Aorta (tissue), 5 donors: ENCODE measurements at places on chromosomes 2 and 18. TPM values are rescaled to one million over a fixed set of nuclear protein-coding genes. Genes with fewer than 3 reads are reported as not detected.

The NAT8 gene
- total RNA-seq, result not detected

The SOWAHC gene
- total RNA-seq, result 12.0 TPM

The NAB1 gene
- 49.5 TPM for total RNA-seq

The CHRNA1 gene
- total RNA-seq, result not detected

The PARD6G gene
- 4.1 TPM for total RNA-seq

The POTEC gene
- not detected for total RNA-seq

The SLC4A3 gene
- total RNA-seq, result 5.4 TPM

The LYPD6B gene
- not detected for total RNA-seq

The FZD7 gene
- 24.3 TPM for total RNA-seq

The SCG2 gene
- total RNA-seq, result 6.0 TPM

DNA sequence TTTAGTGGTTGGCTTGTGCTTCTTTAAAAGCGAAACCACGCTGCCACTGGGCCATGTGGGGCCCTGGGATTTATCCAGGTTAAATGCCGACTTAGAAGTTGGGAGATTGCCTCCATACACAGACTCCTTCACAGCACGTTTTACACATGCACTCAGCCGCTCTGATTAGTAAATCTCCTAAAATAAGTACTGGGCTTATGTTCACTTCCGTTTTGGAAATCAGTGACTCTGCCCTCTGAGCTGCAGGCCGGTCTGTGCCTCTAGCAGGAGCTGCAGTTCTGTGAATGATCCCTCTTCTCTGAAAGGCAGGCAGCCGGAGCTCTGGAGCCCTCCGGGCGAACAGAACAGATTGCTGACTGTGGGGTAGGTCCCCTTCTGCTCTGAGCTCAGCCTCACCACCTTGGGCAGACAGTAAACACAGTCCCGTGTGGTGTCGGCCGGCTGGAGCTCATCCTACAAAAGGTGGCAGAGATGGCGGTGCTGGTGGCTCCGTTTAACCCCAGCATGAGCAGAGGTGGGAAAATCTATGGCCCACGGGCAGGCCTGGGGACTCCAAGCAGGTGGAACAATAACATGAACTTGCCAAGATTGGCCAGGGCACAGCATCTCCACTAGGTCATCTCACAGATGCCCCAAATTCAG is 9.8 kb upstream of the RAB17 start:
- H3K36me3 ChIP-seq, result no peaks in the 10 kb centered on the region
- peak overlapping the region; percentile 73 for H3K27ac ChIP-seq
- no peak overlapping the region for H3K4me3 ChIP-seq

DNA sequence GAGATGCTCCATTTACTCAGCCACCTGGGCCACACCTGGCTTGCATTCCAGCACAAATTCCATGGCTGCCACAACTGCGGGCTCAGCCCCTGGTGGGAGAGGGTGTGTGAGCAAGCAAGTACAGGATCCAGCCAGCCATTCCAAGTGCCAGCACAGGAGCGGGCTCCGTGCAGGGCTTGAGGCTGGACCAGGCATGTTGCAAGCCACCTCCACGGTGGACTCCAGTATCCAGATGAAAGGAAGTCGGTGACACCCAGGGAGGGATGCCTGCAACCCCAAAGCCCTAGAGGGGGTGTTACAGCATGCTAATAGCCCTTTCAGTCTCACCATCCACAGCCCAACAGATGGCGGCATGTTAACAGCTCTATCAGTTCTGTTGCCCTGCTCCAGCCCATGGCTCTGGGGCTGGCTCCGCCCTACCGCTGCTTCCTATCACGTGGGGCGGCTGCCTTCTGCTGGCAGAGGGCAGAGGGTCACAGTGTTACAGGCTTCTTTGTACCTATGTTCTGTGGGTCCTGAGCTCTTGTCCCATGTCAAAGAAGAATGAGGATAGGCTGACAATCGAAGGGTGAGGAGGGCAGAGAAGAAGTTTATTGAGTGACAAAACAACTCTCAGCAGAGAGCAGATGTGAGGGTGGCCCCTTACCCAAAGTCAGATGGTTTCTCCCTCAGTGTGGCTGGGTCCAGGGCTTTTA is 11.7 kb upstream of the GORASP2 start:
- no peaks in the 10 kb centered on the region for H3K4me1 ChIP-seq
- H3K27me3 ChIP-seq, result no peaks in the 10 kb centered on the region
- DNase-seq, result no peak

- H3K27me3 ChIP-seq, result no peaks in the 10 kb centered on the region
- no peak for DNase-seq
- no peaks in the 10 kb centered on the region for H3K36me3 ChIP-seq
- no peak overlapping the region for H3K27ac ChIP-seq
Measured at GRCh38 chr2:53633441-53633840, 134.2 kb upstream of the CHAC2 start.

DNA sequence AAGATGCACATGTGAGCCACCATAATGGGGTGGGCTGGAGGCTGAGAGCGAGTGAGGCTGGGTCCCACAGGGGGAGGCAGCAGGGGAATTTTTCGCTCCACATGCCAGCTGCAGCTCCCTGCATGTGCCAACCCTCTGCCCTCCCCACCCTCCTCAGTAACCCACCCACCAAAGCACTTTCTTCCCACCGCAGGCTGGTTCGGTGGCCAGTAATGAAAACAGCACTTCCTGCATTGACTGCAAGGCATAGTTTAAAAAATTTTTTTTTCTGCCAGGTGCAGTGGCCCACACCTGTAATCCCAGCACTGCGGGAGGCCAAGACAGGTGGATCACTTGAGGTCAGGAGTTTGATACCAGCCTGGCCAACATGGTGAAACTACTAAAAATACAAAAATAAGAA is 147.5 kb upstream of the TTC39C start:
- no peak overlapping the region for H3K27ac ChIP-seq
- H3K4me3 ChIP-seq, result no peak overlapping the region
- no peaks in the 10 kb centered on the region for H3K27me3 ChIP-seq
- H3K4me1 ChIP-seq, result peaks cover 12% of the 10 kb centered on the region

GRCh38 chr2:70541481-70542020 is 12.1 kb downstream of the TGFA start:
- no peak overlapping the region for H3K4me3 ChIP-seq
- no peaks in the 10 kb centered on the region for H3K27me3 ChIP-seq
- no peak overlapping the region for H3K27ac ChIP-seq
- DNase-seq, result no peak
- H3K4me1 ChIP-seq, result no peaks in the 10 kb centered on the region

- no peaks in the 10 kb centered on the region for H3K27me3 ChIP-seq
- DNase-seq, result no peak
- H3K27ac ChIP-seq, result no peak overlapping the region
- H3K36me3 ChIP-seq, result no peaks in the 10 kb centered on the region
- no peaks in the 10 kb centered on the region for H3K4me1 ChIP-seq
Measured at GRCh38 chr18:24198461-24198860, 59.6 kb downstream of the CABYR start.

DNA sequence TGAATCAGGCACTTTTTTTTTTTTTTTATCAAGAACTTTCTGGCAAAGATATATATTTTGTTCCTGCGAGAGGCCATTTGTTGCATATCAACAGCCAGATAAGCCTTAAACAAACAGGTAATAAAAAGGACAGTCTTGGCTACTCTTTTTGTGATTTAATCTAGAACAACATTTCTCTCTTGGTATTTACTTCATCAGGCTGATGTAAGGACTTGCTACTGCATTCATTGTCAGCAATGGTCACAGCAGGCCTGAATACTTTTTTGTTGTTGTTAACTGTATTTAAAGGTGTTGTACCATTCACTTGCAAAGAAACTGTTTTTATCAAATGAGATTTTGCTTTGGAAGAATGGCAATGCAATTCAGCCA is 683.8 kb downstream of the IRS1 start:
- H3K27me3 ChIP-seq, result no peaks in the 10 kb centered on the region
- H3K27ac ChIP-seq, result no peak overlapping the region
- no peak overlapping the region for H3K4me3 ChIP-seq
- no peaks in the 10 kb centered on the region for H3K36me3 ChIP-seq
- DNase-seq, result no peak
- H3K4me1 ChIP-seq, result no peaks in the 10 kb centered on the region

- no peaks in the 10 kb centered on the region for H3K27me3 ChIP-seq
- no peak for DNase-seq
- no peak overlapping the region for H3K4me3 ChIP-seq
- H3K4me1 ChIP-seq, result no peaks in the 10 kb centered on the region
Measured at GRCh38 chr2:148303161-148303560, 282.3 kb downstream of the MBD5 start.

DNA sequence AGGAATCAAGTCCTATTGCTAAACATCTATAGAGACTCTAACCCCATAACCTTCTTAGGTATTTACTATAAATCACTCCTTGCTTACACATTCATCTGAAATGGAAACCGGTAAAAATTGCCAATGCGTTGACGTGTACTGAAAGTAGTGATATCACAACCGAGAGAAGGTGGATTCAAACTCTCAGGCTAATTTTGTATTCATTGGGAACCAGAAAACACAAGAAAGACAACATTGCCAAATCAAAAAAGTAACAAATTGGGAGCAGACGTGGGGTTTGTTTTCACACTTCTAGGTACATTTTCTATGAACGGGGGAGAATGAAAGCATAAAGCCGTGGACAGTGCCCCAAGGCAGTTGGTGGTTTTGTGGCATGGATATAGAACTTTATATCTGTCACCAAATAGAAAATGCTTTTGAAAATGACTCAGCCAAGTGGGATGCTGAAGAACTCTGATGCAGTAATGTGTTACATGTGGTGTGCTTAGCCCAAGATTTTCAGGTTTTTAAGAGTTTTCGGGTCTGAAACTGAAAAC is 155.1 kb upstream of the RASGRP3 start:
- H3K36me3 ChIP-seq, result no peaks in the 10 kb centered on the region
- H3K4me3 ChIP-seq, result no peak overlapping the region
- peaks cover 7% of the 10 kb centered on the region for H3K4me1 ChIP-seq
- H3K27ac ChIP-seq, result no peak overlapping the region
- no peaks in the 10 kb centered on the region for H3K27me3 ChIP-seq

DNA sequence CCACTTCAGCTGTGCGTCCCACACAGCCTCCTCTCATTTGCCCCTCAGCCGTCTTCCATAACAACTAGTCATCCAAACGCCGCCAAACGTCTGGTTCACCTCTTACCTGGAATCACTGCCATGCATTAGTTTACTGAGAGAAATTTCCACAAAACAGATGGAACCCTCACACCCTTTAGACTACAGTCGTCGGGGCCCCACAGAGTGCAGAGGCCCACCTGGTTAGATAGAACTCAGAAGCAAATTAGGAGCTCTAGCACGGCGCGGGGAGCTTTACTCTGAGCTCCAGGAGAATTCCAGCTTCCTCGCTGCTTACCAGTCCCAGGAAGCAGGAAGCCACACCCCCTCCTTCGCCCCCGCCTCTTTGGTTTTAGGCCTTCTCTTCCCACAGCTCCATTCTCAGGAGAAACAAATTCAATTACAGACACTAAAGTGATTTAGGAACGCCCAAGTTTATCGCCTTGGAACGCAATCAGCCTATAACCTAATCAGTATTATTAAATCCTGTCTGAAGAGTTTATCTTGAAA is 9.4 kb downstream of the RNU2-63P start:
- no peaks in the 10 kb centered on the region for H3K4me1 ChIP-seq
- H3K27ac ChIP-seq, result no peak overlapping the region
- H3K27me3 ChIP-seq, result no peaks in the 10 kb centered on the region

GRCh38 chr2:175843625-175844024 is 158.4 kb downstream of the LNPK start:
- H3K36me3 ChIP-seq, result no peaks in the 10 kb centered on the region
- DNase-seq, result no peak
- H3K27me3 ChIP-seq, result no peaks in the 10 kb centered on the region
- no peaks in the 10 kb centered on the region for H3K4me1 ChIP-seq

DNA sequence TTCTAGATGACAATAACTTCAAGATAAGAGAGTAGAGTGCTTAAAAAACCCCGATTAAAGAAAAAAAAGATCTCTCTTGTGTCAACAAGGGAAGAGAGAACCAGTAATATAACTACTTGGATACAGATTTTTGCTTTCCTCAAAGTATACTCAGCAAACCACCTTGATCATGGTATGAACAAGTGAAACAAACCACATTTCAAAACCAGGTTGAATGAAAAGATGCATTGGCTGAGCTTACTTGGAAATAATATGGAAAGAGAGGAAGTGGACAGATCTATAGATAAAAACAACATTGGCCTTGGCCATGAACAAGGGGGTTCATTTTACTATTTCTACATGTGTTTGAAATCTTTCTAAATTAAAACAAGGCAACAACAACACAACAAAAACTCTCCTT is 50.1 kb downstream of the ATP8B1 start:
- no peaks in the 10 kb centered on the region for H3K27me3 ChIP-seq
- H3K27ac ChIP-seq, result no peak overlapping the region
- no peak for DNase-seq

GRCh38 chr2:8251291-8251690 is 430.6 kb upstream of the ID2 start:
- no peaks in the 10 kb centered on the region for H3K36me3 ChIP-seq
- H3K27ac ChIP-seq, result no peak overlapping the region
- no peaks in the 10 kb centered on the region for H3K27me3 ChIP-seq
- peaks cover 5% of the 10 kb centered on the region for H3K4me1 ChIP-seq
- no peak for DNase-seq

GRCh38 chr2:75076088-75076487 is 117.6 kb downstream of the POLE4 start:
- H3K27ac ChIP-seq, result no peak overlapping the region
- H3K27me3 ChIP-seq, result no peaks in the 10 kb centered on the region
- H3K4me3 ChIP-seq, result no peak overlapping the region
- no peak for DNase-seq

GRCh38 chr2:228180181-228181097 is 1.0 kb downstream of the SPHKAP start:
- H3K4me3 ChIP-seq, result no peak overlapping the region
- H3K27me3 ChIP-seq, result no peaks in the 10 kb centered on the region
- no peaks in the 10 kb centered on the region for H3K4me1 ChIP-seq
- no peak overlapping the region for H3K27ac ChIP-seq
- no peak for DNase-seq
- H3K36me3 ChIP-seq, result no peaks in the 10 kb centered on the region

- no peaks in the 10 kb centered on the region for H3K27me3 ChIP-seq
- H3K4me3 ChIP-seq, result no peak overlapping the region
- H3K27ac ChIP-seq, result no peak overlapping the region
- DNase-seq, result no peak
Measured at GRCh38 chr18:21191596-21192307, 50.3 kb upstream of the GREB1L start.

- no peaks in the 10 kb centered on the region for H3K4me1 ChIP-seq
- no peak overlapping the region for H3K27ac ChIP-seq
- no peak for DNase-seq
- H3K36me3 ChIP-seq, result no peaks in the 10 kb centered on the region
Measured at GRCh38 chr2:104766683-104767082, 87.2 kb upstream of the POU3F3 start.

DNA sequence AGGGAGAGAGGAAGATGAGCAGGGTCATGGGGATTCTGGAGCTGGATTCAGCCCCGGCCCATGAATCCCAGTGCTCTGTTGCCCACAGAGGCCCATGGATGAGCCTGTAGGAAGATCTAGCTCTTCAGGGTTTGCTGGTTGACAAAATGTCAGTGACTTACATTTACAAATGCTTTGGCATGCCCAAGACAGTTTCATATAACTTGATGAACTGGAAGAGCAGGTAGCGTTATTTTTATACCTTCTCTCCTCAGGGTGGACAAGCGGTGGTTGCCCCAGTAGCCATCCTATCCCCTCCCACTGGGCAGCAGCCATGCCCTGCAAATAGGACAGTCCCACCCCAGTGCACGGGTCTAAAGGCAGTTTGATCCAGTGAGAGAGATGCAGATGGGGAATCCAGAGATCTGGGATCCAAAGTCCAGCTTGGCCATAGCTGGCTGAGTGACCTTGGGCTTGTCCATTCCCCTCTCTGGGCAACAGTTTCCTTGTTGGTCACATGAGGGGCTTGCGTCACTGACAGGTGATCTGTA is 21.5 kb upstream of the KCNK3 start:
- peak; percentile 25 for DNase-seq
- H3K36me3 ChIP-seq, result no peaks in the 10 kb centered on the region
